ENCODE measurements at places on chromosomes 5 and 9.
A peak's percentile ranks its signal among the peaks of the same experiment; 100 is the strongest.

DNA sequence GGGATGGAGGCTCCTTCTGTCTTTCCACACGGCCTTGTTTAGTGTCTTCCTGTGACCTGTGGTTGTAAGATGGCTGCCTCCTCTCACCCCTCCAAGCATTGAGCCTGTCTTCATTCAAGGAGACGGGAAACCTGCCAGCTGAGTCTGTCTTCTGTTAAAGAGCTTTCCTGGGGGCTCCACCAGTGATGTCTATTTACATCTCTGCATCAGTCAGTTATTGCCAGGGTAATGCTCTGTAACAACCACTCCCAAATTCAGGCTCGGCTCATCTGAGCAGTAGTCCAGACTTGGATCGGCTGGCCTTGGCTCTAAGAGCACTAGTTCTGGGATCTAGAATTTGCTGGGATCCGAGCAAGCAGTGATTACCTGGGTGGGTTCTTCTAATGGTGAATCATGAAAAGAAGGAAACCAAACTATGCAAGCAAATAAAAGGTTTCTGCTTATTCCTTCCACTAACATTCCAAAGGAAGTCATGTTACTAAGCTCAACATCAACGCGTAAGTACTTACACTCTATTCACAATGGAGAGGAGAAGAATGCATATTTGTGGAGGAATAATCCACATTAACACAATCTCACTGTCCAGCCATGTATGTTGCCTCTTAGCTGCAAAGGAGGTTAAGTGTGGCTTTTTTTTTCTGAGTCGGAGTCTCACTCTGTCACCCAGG lies 61.7 kb downstream of the GALNT12 start:
- no peak for DNase-seq

DNA sequence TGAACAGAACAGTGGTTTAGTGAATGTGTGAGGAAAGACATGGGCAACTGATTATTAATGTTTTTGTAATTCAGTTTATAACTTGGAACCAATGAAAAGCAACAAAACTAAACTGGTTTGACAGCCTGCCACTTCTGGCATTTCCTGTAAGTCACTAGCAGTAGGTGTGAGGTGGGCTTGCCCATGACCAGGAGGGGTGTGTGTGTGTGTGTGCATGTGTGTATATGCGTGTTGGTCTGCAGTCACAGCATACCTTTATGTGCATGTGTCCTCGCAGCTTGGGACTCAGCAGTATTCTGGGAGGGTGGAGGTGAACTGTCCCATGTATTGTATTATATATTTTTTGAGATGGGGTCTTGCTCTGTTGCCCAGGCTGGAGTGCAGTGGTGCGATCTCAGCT lies 32.3 kb downstream of the OTULIN start:
- DNase-seq, result no peak

GRCh38 chr9:72817413-72817812 lies 135.4 kb downstream of the ALDH1A1 start:
- DNase-seq, result no peak

DNA sequence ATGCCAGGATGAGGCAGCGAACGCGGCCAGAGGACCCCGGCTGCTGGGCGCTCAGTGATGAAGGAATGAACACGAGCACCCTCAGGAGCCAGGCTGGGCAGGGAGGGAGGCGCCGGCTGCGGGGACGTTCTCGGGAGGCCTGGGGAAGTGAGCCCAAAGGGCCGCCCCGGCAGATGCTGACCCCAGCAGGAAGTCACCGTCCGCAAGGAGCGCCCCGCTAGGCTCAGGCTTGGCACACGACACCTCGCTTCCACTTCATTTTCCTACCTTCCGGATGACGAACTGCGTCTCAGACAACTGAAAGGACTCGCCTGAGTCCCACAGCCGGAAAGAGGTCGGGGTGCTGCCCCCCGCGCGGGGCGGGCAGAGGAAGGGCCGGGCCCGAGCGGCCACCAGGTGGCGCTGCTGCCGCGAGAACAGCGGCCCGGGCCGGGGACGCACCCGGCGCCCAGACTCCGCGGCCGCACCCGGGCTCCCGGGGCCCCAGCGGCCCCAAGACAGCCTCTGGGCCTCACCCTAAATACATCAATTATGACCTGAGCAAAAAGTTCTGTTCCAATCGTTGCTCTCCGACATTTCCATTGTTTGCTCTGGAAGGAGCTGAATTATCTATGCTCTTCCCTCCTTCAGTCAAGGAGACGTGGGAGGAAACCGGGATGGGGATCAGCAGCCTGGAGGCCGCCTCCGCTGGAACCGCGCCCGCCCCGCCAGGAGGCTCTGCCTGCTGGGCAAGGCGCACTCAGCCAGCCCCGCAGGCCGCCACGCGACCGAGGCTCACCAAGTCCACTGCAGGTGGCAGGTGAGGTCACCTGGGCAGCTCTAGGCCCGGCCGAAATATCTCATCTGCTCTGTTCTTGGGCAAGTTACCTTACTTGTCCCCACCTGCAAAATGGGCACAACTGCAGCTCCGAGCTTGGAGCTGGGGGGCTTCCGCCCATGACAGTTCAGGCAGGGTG lies 107.0 kb downstream of the ZNF354C start:
- peak; percentile 60 for DNase-seq

DNA sequence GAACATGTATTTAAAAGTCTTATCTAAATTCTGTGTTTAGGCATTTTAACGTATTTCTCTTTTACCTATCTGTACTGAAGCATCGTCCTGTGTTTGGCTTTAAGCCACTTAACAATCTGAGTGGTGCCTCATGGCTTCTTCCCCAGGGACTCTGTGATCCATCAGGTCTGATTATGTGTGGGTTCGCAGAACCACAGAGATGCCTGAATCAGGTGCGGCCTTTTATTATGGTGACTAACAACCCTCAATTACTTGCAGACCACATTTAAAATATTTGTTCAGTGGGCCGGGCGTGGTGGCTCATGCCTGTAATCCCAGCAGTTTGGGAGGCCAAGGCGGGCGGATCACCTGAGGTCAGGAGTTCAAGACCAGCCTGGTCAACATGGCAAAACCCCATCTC lies 39.6 kb upstream of the SAP30L start:
- DNase-seq, result no peak

GRCh38 chr5:128684961-128685360 lies 146.9 kb upstream of the FBN2 start:
- DNase-seq, result no peak

GRCh38 chr9:135706288-135706687 lies 4.3 kb downstream of the KCNT1 start:
- no peak for DNase-seq
